ENCODE measurements at places on chromosomes 5 and 9. TPM values are rescaled to one million over a fixed set of nuclear protein-coding genes. Genes with fewer than 3 reads are reported as not detected.

- no peaks in the 10 kb centered on the region for H3K36me3 ChIP-seq
- H3K4me1 ChIP-seq = peaks cover 16% of the 10 kb centered on the region
- DNase-seq = no peak
- H3K27ac ChIP-seq = peak overlapping the region; percentile 51
Observed at GRCh38 chr5:77086368-77086688, 757 bp downstream of the ZBED3 start.

- peaks cover 33% of the 10 kb centered on the region for H3K4me1 ChIP-seq
- DNase-seq = no peak
- no peak overlapping the region for H3K4me3 ChIP-seq
- H3K27ac ChIP-seq = peak overlapping the region; percentile 37
- no peaks in the 10 kb centered on the region for H3K27me3 ChIP-seq
Observed at GRCh38 chr9:122386311-122386872, 15.6 kb downstream of the PTGS1 start.

- no peak for DNase-seq
- H3K4me3 ChIP-seq = no peak overlapping the region
- no peaks in the 10 kb centered on the region for H3K4me1 ChIP-seq
- no peaks in the 10 kb centered on the region for H3K36me3 ChIP-seq
- H3K27ac ChIP-seq = no peak overlapping the region
Observed at GRCh38 chr5:156623381-156624040, 226.6 kb upstream of the PPP1R2B start.

GRCh38 chr9:138082918-138083636 lies 205.5 kb downstream of the CACNA1B start:
- H3K4me3 ChIP-seq = no peak overlapping the region
- H3K4me1 ChIP-seq = no peaks in the 10 kb centered on the region
- DNase-seq = no peak
- H3K36me3 ChIP-seq = peaks cover 23% of the 10 kb centered on the region
- peaks cover 25% of the 10 kb centered on the region for H3K27me3 ChIP-seq
- no peak overlapping the region for H3K27ac ChIP-seq

DNA sequence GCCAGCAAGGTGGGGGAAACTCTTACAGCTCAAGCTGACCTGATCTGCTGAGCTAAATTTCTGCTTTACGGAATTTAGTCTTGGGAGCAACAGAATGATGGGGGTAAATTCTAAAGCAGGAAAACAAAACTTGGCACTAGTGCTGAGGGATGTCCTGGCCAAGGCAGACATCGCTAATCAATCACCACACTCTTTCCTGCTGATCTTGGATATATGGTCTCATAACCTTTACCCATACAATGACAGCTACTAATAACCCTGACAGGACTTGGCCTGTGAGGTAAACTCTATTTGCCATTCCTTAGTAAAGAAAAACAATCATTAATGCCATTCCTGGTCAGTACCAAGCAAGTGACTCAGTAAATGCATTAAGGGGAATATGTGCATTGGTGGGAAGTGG lies 51.5 kb downstream of the PPARGC1B start:
- no peaks in the 10 kb centered on the region for H3K36me3 ChIP-seq
- H3K27ac ChIP-seq = peak overlapping the region; percentile 92

DNA sequence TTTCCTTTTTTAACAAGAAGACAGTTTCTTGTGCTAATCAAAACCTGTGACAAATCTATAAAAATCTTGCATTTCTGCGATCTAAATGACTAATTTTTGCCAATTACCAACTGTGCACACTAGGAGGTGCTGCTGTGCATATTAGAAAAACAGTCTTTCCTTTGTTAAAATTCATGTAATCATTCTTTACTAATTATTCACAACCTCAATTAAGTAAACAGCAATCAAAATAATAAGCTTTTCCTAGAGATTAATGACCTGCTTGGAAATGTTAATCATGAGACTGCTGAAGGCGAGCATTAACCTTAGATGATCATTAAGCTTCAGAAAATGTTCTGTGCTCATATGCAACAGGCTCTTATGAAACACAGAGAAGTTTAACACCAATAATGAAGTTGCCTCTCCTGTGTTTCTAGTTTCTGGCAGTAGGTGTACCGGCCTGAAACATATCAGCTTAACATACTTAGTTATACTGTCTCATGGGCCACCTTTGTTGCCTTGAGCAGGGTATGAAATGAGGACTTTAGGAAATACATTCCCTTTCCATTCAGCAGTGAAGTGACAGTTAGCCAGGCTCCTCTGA lies 17.7 kb downstream of the RFESD start:
- no peak overlapping the region for H3K27ac ChIP-seq
- H3K27me3 ChIP-seq = no peaks in the 10 kb centered on the region
- H3K4me1 ChIP-seq = no peaks in the 10 kb centered on the region
- DNase-seq = no peak
- H3K36me3 ChIP-seq = no peaks in the 10 kb centered on the region

DNA sequence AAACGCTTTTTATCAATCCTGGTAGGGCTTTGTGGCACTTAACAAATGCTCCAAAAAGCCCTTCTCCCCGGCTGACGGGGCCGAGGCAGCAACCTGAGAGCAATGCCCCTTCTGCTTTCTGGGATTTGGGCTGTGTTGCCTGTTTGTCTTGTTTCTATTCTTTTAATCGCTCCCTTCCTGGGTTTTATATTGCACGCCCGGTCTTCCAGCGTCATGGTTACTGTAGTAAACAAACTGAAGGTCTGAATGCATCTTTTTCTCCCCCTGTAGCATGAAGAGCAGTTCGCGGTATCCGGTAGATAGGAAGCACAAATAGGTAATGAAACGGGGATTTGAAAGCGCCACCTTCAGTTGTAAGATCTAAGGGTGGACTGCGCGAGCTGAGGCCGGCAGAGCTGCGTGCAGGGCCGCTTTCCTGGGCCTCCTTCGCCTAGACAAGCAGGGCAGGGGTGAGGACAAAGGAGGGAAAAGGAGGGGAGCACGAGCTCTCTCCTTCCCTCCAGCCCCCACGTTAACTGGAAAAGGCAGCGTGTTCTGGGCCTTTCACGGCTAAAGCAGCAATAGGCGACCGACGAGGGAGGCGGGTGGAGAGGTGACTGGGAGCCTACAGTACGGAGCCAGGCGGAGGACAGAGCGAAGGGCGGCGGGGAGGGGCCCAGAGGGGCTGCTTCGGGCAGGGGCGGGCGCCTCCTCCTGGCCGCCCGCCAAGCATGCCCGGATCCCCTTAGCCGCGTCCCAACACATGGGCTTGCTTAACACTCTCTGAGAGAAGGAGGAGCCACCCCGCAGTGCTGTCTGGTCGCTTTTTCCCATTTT lies 49.3 kb upstream of the ZNF366 start:
- peaks cover 46% of the 10 kb centered on the region for H3K27me3 ChIP-seq
- peak overlapping the region; percentile 95 for H3K4me3 ChIP-seq
- peaks cover 13% of the 10 kb centered on the region for H3K4me1 ChIP-seq
- H3K36me3 ChIP-seq = no peaks in the 10 kb centered on the region
- H3K27ac ChIP-seq = peak overlapping the region; percentile 17
- peak; percentile 14 for DNase-seq

The ZNF879 gene
- polyA plus RNA-seq = 6.4 TPM

The MARVELD2 gene
- 0.36 TPM for polyA plus RNA-seq

The CCDC107 gene
- polyA plus RNA-seq = 60.2 TPM

The PDCD1LG2 gene
- polyA plus RNA-seq = not detected

- DNase-seq = no peak
- H3K4me3 ChIP-seq = no peak overlapping the region
- H3K4me1 ChIP-seq = peaks cover 15% of the 10 kb centered on the region
- no peak overlapping the region for H3K27ac ChIP-seq
- H3K36me3 ChIP-seq = no peaks in the 10 kb centered on the region
Observed at GRCh38 chr5:55101556-55102276, 730 bp upstream of the GZMA start.

DNA sequence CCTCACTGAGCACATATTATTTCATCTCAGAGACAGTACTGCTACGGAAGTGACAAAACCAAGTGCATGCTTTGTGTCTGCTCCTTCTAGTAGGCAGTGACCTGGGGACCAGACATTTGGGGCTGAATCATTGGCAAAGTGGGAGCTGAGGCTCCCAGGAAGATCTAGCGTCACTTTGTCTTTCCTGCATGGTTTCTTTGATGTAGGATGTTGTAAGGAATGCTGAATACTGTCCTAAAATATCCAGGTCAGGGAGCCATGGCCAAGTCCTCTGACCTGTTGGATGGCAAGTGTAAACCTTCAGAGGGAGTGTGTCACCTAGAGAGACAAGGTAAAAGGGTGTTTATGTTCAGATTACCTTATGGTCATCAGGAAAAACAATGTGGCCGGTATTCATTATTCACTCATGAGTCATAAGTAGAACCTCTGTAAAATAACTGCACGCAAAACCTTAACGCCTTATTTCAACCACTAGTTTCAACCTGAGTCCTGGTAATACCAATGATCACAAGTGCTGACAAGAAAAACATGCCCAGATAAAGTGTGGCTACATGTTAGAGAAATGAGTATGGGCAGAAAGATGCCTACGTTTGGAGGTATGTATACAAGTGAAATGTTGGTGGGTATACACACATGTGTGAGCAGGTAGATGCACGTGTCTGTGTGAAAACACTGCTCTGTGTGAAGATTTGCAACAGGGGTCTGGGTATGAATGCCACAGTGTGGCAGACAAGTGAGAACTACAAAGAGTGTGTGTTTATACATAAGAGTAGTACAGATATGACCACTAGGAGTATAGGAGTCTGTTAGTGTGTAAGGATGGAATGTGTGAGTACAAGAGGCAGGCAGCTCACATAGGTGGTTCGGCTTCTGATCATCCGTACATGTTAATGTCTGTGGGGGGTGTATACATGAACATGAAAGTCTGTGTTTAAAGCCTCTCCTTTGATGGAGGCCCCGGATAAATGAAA lies 263.9 kb downstream of the SPOCK1 start:
- peaks cover 12% of the 10 kb centered on the region for H3K27me3 ChIP-seq
- H3K27ac ChIP-seq = no peak overlapping the region
- no peaks in the 10 kb centered on the region for H3K36me3 ChIP-seq
- no peaks in the 10 kb centered on the region for H3K4me1 ChIP-seq
- H3K4me3 ChIP-seq = no peak overlapping the region

- no peak overlapping the region for H3K27ac ChIP-seq
- H3K27me3 ChIP-seq = no peaks in the 10 kb centered on the region
- H3K4me1 ChIP-seq = peaks cover 40% of the 10 kb centered on the region
- H3K36me3 ChIP-seq = peaks cover 7% of the 10 kb centered on the region
Observed at GRCh38 chr9:93585259-93585658, 8.9 kb downstream of the PHF2 start.

DNA sequence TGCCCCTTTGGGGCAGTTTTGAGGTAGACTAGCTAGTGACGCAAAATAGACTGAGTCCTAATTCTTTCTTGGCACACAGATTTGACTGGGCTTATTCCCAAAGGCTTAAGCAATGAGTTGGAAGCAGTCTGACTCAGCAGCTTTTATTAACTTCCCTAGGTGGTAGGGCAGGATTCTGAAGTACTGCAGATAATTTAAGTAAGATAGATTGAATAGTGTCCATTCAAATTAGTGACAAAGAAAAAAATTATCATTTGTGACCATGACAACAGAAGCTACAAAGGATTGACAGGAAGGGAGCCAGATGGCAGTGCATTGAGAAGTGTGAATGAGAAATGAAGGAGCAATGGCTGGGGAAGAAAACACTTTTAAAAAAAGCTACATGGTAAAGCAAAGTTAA lies 649.4 kb downstream of the CDH9 start:
- DNase-seq = no peak
- H3K4me3 ChIP-seq = no peak overlapping the region
- H3K36me3 ChIP-seq = no peaks in the 10 kb centered on the region

The GARNL3 gene
- 1.4 TPM for polyA plus RNA-seq
